Activated naive CD4-positive, alpha-beta T cell (primary cell): ENCODE measurements at places on chromosomes 3 and 15.

- no peak for DNase-seq
Observed at GRCh38 chr3:15271785-15272381, 60.5 kb downstream of the SH3BP5 start.

- no peak for DNase-seq
Observed at GRCh38 chr3:126128504-126129397, 44.8 kb upstream of the SLC41A3 start.

DNA sequence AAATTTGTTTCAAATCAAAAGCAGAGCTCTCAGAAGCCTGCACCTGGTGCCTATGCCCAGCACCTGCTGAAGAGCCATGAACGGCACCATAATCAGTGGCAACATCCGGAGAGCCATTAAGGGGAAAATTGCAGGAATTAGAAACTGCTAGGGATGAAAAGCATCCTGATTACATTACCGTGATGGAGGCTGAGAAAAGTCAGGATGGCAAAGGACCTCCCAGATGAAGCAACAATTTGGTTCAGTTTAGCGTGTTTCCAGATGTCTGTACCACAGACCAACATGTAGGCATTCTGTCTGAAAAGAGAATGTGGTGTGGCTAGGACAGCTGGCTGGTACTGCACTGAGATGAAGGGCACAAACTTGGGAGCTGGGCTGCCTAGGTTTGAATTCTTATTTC lies 106.1 kb downstream of the EOMES start:
- no peak for DNase-seq

DNA sequence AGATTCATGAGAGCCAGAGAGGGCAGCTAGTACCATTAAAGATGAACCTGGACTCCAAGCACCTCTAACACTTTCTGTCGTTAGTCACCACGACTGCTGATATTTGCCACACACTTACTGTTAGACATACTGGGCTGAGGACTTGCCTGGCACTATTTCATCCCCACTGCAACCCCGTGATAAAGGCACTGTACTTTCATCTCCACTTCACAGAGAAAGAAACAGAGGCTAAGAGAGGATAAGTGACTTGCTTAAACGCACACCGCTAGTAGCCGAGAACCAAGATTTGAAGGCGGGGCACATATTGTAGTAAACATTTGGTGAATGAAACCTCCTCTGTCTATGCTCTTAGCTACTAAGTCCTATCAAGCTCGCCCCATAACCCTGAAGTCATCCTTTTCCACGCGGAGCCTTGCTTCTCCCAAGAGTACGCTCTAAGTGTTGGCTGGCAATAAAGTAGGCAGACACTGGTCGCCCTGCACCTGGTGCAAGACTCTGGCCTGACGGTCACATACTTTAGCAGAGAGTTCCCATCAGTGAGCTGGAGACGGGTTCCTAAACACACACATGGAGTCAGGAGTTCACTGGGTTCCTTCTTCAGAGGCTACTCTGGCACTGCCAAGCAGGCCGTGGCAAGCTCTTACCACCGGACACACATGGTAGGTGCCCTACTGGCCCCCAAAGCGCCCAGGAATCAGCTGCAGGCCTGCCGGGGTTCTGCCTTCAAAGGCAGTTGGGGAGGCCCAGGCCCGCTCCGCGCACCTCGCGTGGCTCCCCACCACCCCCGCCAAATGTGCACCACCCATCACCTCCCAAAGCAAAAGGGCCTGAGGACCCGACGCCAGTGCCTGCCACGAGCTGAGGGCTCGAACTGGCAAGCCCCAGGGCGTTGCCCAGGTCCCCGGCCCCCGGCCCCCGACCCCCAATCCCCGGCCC lies 951 bp downstream of the POMGNT2 start:
- DNase-seq = no peak

GRCh38 chr15:41688671-41689070 lies 28.5 kb downstream of the MGA start:
- DNase-seq = no peak
